Umbilical cord (tissue), 2 donors: ENCODE measurements at places on chromosomes 4 and X.
A peak's percentile ranks its signal among the peaks of the same experiment; 100 is the strongest.

- DNase-seq = no peak
Measured at GRCh38 chrX:35351212-35351611, 408.6 kb downstream of the FAM47B start.

GRCh38 chrX:2517055-2517454 is 16.3 kb upstream of the DHRSX start:
- no peak for DNase-seq

- DNase-seq = no peak
Measured at GRCh38 chr4:95532305-95532704, 16.5 kb downstream of the UNC5C start.

DNA sequence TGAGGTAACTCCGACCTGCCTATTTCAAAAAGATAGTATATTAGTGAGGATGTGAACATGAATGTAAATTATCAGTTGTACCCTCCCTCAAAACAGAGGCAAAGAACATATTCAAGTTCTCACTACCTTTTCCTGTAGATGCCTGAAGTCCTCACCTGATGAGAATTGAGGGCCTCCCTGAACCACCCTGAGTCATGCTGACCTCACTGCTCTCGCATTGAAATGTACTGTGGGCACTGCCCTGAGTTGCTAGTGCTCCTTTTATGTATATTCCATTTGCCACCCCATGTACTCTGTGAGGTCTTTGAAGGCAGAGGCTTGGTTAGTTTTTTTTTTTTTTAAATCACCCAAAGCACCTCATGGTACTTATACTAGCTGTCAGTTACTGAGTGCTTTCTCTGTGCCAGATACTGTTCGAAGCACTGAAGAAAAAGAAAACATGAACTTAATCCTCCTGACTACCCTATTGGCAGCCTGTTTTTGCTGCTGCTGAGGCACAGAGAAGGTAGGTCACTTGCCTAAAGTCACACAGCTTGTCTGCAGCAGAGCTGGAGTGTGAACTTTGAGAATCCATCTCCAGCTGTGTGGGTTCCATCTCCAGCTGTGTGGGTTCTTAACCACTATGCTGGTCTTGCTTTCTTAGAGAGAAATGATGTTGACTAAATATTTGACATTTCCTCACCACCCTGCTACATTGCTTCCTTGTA is 253.1 kb upstream of the GPC4 start:
- DNase-seq = no peak

GRCh38 chr4:104940927-104941326 is 205.7 kb upstream of the TET2 start:
- DNase-seq = no peak

- DNase-seq = no peak
Measured at GRCh38 chrX:31039327-31039711, 32.5 kb downstream of the FTHL17 start.

DNA sequence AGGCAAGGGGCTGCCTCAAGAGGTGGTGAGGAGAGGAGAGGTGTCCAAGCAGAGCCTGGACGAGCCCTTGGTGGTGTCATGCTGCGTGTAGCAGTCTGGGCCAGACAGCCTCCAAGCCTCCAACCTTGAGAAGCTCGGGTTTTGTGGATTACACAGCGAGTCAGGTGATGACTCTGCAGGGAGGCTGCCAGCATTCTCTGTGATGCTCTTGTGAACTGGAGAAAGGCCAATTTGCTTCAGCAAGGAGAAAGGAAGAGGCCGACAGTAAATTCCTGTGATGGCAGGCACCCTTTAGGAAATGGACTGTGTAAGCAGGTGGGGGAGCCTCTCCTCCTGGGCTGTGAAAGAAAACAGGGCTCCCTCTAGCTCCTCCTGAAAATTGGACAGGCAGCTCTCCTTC is 36.0 kb upstream of the CD99L2 start:
- DNase-seq = no peak

GRCh38 chrX:56802428-56802827 is 73.4 kb downstream of the NBDY start:
- DNase-seq = no peak

DNA sequence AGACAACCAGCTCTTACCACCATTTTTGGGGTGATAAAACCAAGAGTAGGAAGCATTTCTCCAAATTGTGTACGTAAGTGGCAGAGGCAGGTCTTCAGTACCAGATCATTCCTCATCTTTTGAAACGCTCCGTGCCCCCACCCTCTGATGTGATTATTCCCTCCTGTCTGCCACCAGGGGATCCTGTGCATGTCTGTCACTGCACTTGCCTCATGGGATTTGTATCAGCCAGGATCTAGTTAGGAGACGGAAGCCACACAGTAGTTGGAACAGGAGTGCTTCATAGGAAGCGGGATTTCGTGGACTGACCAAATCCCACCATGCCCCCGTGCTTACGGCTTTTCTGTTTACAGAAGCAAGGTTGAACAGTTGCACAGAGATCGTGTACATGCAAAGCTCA is 75.5 kb downstream of the SHROOM2 start:
- DNase-seq = no peak

GRCh38 chr4:10608501-10609219 is 75.9 kb downstream of the CLNK start:
- no peak for DNase-seq

DNA sequence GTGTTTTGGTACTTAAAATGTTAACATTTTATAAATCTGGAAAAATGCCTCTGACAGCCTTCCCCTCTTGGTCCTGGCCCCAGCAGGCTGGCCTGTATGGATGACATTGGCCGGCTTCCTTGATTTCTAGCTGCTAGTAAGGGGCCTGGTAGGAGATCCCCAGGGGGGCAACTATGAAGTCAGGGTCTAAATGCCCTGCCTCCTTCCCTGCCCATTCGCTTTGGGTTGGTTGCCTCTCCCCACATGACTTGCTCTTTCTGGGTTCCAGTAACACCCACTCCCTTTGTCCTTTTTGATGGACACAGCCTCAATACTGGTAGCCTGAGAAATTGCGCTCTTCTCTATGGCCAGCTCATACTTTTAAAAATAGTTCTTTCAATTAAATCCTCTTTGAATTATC is 78.0 kb upstream of the MAD2L1 start:
- no peak for DNase-seq

DNA sequence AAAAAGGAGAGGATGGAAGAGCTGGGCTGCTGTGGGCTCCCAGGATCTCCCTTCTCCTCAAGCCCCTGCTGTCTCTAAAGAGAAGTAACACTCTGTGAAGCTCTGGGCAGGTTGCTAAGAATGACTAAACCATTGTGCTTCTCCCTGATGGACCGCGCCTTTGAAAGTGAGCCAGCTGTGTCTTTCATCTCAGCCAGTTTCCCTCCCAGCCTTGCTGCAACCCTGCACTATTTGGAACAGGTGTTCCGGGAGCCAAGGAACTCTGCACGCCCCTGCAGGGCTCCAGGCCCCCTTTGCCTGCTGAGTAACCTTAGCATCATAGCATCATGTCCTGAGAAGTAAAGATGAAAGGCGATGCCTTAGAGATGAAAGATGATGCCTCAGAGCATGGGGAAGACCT is 39.7 kb downstream of the SMIM20 start:
- DNase-seq = no peak

- DNase-seq = no peak
Measured at GRCh38 chr4:97548186-97548585, 595.1 kb downstream of the STPG2 start.

- DNase-seq = no peak
Measured at GRCh38 chr4:127179256-127180087, 453.3 kb upstream of the INTU start.

DNA sequence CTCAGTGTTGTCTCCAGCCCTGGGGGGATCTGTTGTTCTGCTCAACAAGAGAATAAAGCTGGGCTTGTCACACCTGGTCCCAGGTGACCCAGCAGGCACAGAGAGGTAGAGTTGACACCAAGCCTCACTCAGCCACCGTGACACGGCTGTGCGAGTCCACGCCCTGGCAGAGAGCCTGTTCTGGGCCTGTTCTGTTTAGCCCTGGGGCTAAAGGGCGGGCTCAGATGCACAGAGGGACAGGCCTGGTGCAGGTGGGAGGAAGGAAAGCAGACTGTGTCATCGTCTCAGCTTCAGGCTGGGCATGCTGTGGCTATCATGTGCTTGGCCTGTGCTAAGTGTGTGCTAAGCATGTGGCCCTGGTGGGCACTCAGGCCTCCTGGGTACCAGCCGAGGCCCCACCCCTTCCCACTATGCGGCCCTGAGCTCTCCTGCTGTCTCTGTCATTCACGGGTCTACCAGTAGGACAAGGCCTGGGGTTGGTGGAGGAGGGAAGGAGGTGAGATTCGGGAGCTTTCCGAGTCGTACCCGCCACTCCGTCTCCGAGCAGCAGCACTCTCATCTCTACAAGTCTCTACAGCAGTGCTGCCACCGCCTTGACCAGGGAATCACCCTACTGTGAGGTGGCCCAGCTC is 10.8 kb downstream of the WFS1 start:
- no peak for DNase-seq

DNA sequence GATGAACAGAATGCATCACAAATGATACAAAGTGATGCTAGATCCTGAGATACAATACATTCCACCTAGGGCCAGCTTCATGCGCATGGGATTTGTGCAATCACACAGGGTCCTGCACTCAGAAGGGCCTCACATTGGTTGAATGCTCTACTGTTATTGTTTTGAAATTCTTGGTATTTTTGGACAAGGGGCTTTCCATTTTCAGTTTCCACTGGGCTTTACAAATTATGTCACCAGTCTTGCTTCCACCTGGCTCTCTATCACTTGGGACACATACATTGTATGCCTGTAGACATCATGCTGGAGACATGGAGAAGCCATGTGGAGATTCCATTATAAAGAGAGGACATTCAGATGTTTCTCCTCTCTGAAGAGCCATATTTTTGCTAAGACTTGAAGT is 155.8 kb downstream of the NAA11 start:
- DNase-seq = no peak

DNA sequence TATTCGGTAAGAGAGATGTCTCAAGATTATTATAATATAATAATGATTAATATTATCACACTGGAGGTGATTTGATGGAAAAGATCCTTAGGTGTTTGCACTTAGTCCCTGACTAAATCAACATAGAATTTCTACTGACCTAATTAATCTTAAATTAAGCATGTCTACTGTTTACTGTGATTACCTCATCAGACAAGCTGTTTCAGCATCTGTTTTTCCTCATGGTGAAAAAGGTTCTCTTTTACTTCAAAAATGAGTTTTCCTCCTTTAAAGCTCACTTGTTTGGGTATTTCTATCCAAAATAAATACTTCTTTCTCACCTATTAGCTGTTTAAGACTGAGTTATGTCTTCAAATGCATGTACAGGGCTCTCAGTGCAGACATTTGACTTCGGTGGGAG is 407.8 kb downstream of the NKX6-1 start:
- DNase-seq = no peak

- no peak for DNase-seq
Measured at GRCh38 chrX:4670606-4671005, 957.2 kb upstream of the PRKX start.

- no peak for DNase-seq
Measured at GRCh38 chr4:189828081-189828697, 112.5 kb upstream of the FRG1 start.

DNA sequence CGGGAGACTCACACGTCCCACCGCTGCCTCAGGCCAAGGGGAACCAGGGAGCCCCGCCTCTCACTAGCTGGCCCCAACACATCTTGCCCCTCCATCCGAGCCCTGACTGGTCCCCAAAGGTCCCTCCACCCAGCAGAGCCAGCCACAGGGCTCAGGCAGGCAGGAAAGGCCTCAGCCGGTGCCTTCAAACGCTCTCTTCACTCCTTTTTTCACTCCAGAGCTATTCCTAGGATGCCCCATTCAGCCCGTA is 1.5 kb upstream of the ARHGAP4 start:
- no peak for DNase-seq

DNA sequence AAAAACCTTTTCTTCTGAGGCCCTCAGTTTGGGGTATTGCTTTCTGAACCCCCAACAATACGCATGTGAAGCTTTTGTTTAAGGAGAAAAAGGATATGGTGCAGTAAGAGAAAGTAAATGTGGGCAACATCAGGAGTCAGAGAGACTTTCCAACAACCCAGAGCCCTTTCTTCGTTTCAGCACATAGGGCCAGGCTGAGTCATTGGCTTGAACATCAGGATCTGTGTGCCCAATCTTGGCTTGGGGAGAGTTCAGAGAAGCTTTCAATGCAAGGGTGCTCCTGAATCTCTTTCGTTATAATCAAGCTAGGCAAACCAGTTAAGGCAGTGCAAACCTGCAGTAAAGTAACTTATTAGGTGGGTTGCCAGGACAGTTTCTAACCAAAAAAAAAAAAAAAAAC is 191.2 kb downstream of the FRMPD4 start:
- no peak for DNase-seq

DNA sequence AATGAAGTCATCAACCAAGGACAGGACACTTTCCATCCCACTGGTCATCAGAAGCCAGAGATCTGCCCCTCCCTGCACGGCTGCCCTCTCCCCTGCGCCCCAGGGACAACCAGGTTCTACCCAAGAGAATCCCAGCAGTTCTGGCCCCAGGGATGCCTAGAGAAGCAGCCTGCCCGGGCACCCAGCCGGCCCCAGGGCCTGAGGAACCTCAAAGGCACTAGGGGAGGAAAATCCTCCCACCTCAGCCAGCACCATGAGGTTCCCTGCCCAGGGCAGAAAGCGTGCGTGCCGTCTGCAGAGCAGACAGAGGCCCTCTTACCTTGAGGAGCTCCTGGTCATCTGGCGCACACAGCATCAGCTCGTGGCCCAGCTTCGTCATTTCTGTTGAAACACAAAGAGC is 8.1 kb downstream of the HAUS7 start:
- no peak for DNase-seq

DNA sequence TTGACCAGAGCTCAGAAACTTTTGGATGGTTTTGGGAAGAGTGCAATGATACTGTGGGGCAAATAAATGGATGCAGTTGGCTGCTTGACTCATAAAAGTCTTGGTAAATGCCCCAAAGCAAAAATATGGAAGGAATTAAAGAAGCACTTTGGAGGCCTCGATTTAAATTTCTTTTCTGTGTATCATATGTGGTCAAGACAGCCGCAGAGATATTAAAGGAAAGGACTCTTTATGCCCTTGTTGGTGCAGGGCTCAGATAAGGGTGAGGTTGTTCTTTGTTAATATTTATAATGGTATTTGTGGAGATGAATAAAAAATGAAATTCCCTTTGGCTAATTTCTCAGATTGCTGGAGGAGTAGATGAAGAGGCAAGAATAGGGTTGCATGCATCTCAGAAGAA is 90.2 kb downstream of the NHS start:
- DNase-seq = no peak

DNA sequence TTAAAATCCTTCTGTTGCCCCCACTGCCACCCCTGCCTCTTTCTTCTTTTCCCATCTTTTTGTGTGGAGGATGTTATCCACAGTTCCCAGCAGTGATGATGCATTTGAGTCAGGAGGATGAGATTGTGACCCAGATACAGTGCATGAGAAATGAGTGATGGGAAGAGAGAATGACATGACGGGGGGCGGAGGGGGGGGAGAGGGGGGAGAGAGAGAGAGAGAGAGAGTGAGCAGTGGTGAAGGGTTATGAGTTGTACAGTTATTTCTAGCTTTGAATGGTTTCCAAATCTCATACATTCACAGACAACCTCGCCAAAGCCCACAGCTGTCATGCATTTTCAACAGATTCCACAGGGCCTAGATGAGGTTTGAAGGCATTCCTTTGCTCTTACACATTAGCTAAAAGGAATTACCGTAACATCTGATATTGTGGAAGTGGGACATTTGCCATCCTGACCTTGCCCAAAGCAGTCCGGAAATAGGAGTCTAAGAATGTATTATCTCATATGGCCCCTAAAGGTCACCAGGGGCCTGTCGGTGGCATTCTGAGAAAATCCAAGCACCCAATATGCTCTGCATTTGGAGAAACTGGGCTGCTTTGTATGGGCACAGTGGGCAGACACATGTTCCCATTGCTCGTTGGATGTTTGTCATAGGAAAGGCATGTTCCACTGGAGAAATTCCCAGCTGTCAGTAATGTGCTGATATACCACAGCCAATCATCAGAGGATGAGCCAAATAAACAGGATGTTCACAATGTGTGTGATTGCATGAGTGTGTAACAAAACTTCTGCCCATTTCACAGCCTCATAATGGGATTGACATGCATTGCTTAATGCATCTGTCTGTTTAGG is 435.8 kb downstream of the SPRY1 start:
- peak; percentile 95 for DNase-seq
